ENCODE measurements at places on chromosomes 5 and 9.

- no peak for DNase-seq
Observed at GRCh38 chr5:142926549-142926948, 156.4 kb downstream of the ARHGAP26 start.

DNA sequence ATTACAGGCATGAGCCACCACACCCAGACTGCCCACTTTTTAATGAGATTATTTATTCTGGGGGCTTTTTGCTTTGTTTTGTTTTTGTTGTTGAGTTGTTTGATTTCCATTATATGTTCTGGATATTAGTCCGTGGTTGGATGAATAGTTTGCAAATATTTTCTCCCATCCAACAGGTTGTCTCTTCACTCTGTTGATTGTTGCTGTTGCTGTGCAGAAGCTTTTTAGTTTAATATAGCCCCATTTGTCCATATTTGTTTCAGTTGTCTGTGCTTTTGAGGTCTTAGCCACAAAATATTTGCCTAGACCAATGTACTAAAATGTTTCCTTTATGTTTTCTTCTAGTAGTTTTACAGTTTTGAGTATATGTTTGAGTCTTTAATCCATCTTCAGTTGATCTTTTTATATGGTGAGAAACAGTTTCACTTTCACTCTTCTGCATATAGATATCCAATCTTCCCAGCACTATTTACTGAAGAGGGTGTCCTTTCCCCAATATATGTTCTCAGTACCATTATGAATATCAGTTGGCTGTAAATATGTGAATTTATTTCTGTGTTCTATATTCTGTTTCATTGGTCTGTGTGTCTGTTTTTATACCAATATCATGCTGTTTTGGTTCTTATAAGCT lies 30.2 kb upstream of the TBCA start:
- DNase-seq: no peak

GRCh38 chr5:167453246-167454030 lies 838.0 kb upstream of the WWC1 start:
- DNase-seq: no peak

GRCh38 chr5:149475777-149476176 lies 75.5 kb downstream of the CSNK1A1 start:
- DNase-seq: no peak

GRCh38 chr5:75510417-75510835 lies 1.0 kb downstream of the CERT1 start:
- DNase-seq: peak; percentile 44

GRCh38 chr5:1089621-1090040 lies 22.2 kb downstream of the SLC12A7 start:
- DNase-seq: no peak

- DNase-seq: no peak
Observed at GRCh38 chr5:101018299-101018698, 115.2 kb upstream of the ST8SIA4 start.

DNA sequence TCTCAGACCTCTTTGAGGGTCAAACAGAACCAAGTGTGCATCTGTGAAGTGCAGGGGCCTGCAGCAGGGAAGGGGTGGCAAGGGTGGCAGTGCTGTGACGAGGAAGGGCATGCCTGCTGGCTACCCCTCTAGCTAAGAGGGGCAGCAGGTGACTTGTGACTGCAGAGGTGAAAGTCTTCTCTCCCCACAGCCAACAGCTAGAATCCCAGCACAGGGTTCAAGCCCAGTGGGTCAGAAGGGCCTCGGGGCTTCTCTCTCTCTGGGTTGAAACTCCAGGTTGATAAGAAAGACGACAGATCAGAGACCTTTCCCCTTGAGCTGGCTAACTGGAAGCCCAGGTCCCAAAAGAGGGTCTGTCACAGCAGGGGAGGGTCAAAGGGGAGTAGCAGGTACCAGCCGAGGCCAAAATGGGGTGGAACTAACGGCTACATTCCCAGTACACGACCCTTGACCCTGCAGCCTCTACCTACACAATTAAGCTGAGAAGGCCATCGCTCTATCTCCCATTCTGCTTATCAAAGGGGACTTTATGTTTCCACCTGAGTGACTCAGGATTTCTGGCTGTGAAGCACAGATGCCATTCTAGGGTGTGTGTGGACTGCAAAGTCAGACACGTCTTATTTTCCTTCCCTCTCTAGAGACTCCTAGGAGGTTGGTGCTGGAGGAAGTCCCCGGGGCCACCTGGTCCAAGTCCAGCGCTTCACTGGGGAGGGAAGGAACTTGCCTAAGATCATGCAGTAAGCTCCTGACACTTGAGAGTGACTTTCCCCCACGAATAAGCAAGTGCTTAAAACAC lies 14.6 kb downstream of the ANKS6 start:
- no peak for DNase-seq

- DNase-seq: no peak
Observed at GRCh38 chr5:80874162-80874561, 86.0 kb upstream of the RASGRF2 start.

GRCh38 chr9:126852086-126852688 lies 8.3 kb upstream of the ZBTB34 start:
- DNase-seq: no peak

DNA sequence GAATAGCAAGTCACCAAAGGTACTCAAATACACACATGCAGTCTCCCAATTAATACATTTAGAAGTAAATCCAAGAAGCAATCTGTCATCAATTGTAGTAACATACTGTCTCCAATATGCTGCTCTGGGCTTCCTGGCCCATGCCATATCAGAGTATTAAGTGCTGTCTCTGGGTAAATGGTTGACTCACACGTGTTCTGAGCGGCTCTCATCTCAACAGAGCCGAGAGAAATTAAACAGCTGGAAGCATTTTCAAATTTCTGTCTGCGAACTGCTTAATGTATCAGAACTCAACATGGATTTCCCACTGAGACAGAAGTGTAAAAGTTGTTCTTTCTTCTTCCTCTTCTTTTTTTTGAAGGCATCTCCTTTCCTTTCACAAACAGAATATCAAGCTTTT lies 247.3 kb upstream of the TAS2R1 start:
- DNase-seq: no peak

All from KBM-7 (cell line).